A673 (cell line): ENCODE measurements at places on chromosomes 12 and 14. TPM values are rescaled to one million over a fixed set of nuclear protein-coding genes. Genes with fewer than 3 reads are reported as not detected.

PDE6H gene
- total RNA-seq, result not detected in 2 replicates

CFAP251 gene
- 5.5 and 7.5 TPM in 2 replicates for total RNA-seq

RNASE1 gene
- not detected in 2 replicates for total RNA-seq

A2M gene
- total RNA-seq, result 1.3 and 2.0 TPM in 2 replicates

TTC9 gene
- total RNA-seq, result 4.2 and 4.7 TPM in 2 replicates

TMEM121 gene
- 3.1 and 4.7 TPM in 2 replicates for total RNA-seq

CLMN gene
- 8.6 and 12.2 TPM in 2 replicates for total RNA-seq

DNA sequence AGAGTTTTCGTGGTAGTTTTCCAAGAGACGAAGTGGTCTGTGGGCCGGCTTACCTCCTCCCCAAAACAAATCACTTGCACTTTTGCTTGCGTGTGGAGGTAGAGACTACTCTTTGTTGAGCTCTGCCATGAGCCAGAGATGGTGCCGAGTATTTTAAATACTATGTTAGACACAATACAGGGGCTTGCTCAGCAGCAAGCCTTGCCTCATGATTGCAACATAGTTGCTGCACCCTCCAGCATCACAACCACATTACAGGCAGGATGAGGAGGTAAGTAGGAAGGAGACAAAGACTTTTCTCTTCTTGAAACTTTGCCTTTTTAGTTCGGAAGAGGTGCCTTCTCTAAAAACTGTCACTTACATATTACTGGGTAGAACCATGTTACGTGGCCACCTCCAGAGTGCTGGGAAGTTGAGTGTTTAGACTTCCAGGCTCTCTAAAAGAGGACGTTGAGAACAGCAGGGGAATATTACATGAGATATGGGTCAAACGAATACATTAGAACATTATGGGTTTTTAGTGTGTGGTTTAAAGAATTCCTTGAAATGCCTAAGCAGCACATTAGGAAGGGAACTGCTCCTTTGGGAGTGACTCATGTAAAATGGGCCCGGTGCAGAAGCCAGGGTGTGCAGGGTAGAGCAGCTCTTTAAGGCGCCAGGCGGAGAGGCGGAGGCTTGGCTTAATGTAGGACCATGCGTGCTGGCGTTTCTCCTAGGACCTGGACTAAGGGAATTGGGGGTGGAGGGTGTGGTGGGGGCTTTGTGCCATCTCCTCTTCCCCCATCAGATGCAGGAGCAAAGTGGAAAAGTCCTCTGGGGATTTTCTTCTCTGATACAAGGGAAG lies 110.6 kb upstream of the PRMT8 start:
- no peak overlapping the region for H3K27ac ChIP-seq
- DNase-seq, result no peak
- peaks cover 4% of the 10 kb centered on the region for H3K4me1 ChIP-seq
- no peaks in the 10 kb centered on the region for H3K27me3 ChIP-seq

DNA sequence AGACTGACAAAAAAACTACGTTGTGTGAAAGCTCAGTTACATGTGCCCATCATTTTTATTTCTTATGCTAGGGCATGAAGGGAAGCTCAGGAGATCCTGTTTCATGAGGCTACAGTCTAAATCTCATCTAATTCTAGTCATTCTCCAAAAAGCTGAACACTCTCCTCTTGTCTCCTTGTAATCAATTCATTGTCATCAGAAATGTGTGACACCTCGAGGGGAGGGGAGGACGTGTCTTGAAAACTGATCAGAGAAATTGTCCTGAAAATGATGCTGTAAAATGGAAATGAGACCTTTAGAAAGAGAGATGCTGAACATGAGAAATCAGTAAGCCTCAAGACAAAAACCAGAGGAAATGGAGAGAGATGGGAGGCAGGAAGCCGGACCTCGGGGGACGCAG lies 103.4 kb downstream of the DAD1 start:
- H3K36me3 ChIP-seq, result no peaks in the 10 kb centered on the region
- no peak overlapping the region for H3K4me3 ChIP-seq
- peak overlapping the region; percentile 79 for H3K27ac ChIP-seq
- H3K27me3 ChIP-seq, result no peaks in the 10 kb centered on the region

DNA sequence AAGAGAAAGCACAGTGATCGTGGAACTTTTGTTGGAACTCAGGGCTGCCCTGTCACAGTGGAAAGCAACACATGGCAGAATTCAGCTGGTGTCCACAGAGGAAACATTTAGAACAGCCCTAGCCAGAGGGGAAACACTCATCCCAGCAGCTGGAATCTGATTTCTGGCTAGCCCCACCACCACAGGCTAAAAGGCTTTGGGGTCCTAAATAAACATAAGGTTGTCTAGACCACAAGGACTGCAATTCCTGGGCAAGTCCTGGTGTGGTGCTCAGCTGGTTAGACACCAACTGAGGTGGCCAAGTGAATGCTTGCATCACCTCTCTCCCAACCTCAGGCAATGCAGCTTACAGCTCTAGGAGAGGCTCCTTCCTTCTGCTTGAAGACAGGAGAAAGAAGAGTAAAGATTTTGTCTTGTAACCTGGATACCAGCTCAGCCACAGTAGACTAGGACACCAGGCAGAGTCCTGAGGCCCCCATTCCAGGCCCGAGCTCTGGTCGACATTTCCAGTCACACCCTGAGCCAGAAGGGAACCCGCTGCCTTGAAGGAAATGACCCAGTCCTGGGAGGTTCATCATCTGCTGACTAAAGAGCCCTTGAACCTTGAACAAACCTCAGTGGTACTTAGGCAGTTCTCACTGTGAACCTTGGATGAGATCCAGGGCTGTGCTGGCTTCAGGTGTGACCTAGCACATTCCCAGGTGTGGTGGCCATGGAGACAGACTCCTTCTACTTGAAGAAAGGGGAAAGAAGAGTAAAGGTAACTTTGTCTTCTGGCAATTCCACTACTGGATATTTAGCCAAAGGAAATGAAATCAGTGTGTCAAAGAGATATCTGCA lies 85.4 kb upstream of the PLXNC1 start:
- no peak overlapping the region for H3K27ac ChIP-seq
- no peaks in the 10 kb centered on the region for H3K4me1 ChIP-seq
- H3K4me3 ChIP-seq, result no peak overlapping the region
- H3K36me3 ChIP-seq, result no peaks in the 10 kb centered on the region
- DNase-seq, result no peak
- H3K27me3 ChIP-seq, result no peaks in the 10 kb centered on the region

- no peaks in the 10 kb centered on the region for H3K4me1 ChIP-seq
- no peak overlapping the region for H3K27ac ChIP-seq
- H3K4me3 ChIP-seq, result no peak overlapping the region
- no peak for DNase-seq
- no peaks in the 10 kb centered on the region for H3K27me3 ChIP-seq
- no peaks in the 10 kb centered on the region for H3K36me3 ChIP-seq
Observed at GRCh38 chr14:65928995-65929394, 516.5 kb downstream of the FUT8 start.

DNA sequence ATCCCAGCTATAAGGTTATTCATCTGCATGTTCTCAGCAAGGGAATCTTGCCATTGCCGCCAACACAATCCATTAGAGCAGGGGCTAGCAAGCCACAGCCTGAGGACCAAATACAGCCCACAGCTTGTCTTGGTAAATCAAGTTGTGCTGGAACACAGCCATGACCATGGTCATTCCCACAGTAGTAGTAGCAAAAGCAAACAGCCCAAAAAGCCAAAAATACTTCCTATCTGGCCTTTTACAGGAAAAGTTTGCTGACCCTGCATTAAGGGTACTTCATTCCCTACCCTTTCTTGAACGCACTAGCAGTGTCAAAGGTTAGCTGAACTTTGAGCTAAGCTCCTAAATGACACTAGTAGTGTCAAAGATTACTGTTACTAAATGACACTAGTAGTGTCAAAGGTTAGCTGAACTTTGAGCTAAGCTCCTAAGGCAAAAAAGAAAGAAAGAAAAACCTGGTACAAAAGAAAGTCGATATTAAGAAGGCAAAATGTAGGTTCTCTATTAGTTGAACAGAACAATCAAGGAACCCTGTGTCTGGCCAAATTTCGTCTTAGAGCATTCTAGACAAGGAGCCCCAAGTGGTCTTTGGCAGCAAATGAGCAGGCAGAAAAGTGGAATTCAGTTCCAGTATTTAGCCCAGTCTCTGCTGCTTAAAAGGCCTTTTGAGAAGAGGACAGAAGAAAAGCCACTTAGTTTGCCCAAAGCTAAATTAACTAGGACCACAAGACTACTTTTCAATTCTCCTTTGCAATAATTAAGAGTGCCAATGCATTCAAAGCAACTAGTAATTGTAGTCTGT lies 67.7 kb downstream of the NT5DC3 start:
- H3K27me3 ChIP-seq, result no peaks in the 10 kb centered on the region
- H3K27ac ChIP-seq, result no peak overlapping the region
- H3K36me3 ChIP-seq, result peaks cover 13% of the 10 kb centered on the region
- DNase-seq, result no peak

- peak; percentile 26 for DNase-seq
- H3K36me3 ChIP-seq, result no peaks in the 10 kb centered on the region
- H3K4me1 ChIP-seq, result no peaks in the 10 kb centered on the region
- no peak overlapping the region for H3K27ac ChIP-seq
- peaks cover 36% of the 10 kb centered on the region for H3K27me3 ChIP-seq
Observed at GRCh38 chr14:93788543-93789227, 400 bp upstream of the PRIMA1 start.

DNA sequence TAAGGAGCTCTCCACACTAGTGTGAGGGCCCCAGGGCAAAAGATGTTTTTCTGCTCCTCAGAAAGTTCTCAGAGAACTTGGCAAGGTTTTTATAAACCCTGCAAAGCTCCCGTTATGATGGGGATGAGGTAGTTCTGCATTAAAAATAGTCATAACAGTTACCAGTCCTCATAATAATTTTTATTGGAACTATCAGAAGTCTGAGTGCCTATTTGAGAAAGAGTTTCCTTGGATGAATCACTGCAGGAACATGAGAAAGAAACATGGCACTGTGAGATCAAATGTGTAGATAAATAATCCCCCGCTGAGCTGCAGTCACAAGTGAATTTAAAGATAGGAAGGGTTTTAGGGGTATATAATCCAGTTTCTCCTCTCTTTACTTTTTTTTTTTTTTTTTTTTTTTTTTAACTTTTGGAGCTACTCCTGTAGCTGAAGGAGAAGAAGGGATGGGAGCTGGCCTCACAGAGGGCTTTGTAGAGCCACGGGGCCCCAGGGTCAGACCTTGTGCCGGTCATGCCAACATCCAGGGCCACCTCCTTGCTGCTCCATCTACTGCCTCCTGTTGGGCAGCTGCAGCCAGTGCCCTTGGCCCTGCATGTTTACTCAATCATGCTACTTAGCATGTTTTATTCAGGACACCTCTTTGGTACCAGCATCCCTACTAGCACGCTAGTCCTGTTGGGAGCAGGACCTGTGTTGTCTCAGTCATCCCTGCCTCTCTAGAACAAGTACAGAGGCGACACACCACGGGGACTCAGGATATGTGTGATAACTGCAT lies 39.5 kb downstream of the EVL start:
- peak; percentile 79 for DNase-seq
- no peak overlapping the region for H3K27ac ChIP-seq
- peaks cover 13% of the 10 kb centered on the region for H3K4me1 ChIP-seq
- no peak overlapping the region for H3K4me3 ChIP-seq
- no peaks in the 10 kb centered on the region for H3K36me3 ChIP-seq
- no peaks in the 10 kb centered on the region for H3K27me3 ChIP-seq

- no peak overlapping the region for H3K4me3 ChIP-seq
- DNase-seq, result no peak
- no peaks in the 10 kb centered on the region for H3K4me1 ChIP-seq
- no peaks in the 10 kb centered on the region for H3K36me3 ChIP-seq
Observed at GRCh38 chr12:13670285-13670866, 311.0 kb downstream of the GRIN2B start.

- H3K4me1 ChIP-seq, result no peaks in the 10 kb centered on the region
- H3K27me3 ChIP-seq, result peaks cover 89% of the 10 kb centered on the region
- no peak for DNase-seq
- H3K4me3 ChIP-seq, result no peak overlapping the region
Observed at GRCh38 chr12:107847830-107848229, 73.3 kb downstream of the ASCL4 start.

DNA sequence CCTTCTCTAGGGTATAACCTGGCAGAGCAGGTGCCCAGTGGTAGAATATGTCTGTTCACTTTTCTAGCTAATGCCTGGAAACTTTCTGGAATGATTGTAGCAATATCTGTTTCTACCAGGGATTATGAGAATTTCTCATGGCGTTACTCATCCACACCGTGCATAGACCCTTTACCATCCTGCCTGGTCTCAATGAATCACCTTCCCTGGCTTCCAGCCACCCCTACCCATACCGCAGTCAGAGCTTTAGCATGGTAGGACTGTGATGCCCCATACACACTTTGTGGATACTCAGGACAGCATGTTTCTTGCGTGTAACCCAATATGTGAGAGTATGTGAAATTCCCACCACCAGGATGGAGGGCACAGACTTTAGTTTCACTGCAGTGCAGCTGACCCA lies 45.4 kb downstream of the TUNAR start:
- peaks cover 54% of the 10 kb centered on the region for H3K27me3 ChIP-seq
- no peak overlapping the region for H3K4me3 ChIP-seq
- no peaks in the 10 kb centered on the region for H3K4me1 ChIP-seq
- no peak for DNase-seq

DNA sequence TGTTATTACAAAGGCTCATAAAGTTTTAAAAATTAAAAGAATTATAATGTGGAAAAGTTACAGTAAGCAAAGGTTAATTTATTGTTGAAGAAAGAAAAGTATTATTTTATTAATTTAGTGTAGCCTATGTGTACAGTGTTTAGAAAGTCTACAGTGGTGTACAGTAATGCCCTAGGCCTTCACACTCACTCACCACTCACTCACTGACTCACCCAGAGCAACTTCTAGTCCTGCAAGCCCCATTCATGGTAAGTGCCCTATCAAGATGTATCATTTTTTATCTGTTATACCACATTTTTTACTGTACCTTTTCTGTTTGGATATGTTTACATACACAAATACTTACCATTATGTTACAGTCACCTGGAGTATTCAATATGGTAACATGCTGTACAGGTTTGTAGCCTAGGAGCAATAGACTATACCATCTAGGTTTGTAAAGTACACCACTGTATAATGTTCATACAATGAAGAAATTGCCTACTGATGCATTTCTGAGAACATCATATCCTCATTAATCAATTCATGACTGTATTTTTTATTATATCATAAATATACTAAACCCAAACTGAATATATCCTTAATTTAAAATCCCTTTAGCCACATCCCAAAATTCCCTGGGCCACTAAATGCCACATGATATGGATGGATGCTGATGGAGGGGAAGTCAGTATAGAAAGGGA lies 43.6 kb upstream of the NID2 start:
- H3K27ac ChIP-seq, result no peak overlapping the region
- H3K4me3 ChIP-seq, result no peak overlapping the region
- no peak for DNase-seq
- no peaks in the 10 kb centered on the region for H3K27me3 ChIP-seq
- no peaks in the 10 kb centered on the region for H3K4me1 ChIP-seq

DNA sequence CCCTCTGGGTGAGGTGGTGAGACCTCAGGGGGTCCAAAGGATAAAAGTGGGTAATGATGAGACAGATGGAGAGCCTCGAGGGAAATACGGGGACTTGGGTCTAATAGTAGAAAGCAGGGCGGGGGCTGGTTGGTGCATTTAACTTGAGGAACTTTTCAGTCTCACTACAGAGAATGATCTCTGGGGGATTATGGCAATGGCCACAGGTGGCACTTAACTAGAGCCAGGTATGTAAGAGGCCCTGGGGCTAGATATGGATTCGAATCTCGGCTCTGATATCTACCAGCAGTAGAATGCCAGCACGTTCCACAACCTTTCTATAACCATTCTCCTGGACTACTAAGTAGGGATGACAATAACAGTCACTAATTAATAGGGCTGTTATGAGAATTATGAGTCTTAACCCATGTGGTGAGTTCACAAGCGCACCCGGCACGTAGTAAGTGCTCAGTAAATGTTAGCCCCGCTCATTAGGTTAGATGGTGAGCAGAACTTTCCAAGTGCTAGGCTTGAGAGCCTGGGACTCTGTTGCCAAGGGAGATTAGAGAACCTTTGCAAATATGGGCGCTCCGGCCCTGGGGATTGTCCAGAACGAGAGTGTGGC lies 888 bp upstream of the PLXNC1 start:
- H3K4me3 ChIP-seq, result peak overlapping the region; percentile 38
- H3K36me3 ChIP-seq, result no peaks in the 10 kb centered on the region
- H3K4me1 ChIP-seq, result no peaks in the 10 kb centered on the region
- no peak for DNase-seq
- H3K27ac ChIP-seq, result no peak overlapping the region
